ENCODE measurements at places on chromosomes 3 and 15. TPM values are rescaled to one million over a fixed set of nuclear protein-coding genes. Genes with fewer than 3 reads are reported as not detected.

Gene PLA2G4B
- total RNA-seq, result 0.66 TPM

Gene BTLA
- not detected for total RNA-seq

Gene CORO2B
- 10.7 TPM for total RNA-seq

Gene ACP3
- total RNA-seq, result 3.5 TPM

Gene TNFAIP8L3
- 2.9 TPM for total RNA-seq

Gene CFAP100
- total RNA-seq, result not detected

Gene MORC1
- total RNA-seq, result not detected

Gene FGF7
- 60.8 TPM for total RNA-seq

Gene VIPR1
- 2.0 TPM for total RNA-seq

Gene ENTPD3
- 0.22 TPM for total RNA-seq

Gene IQCB1
- total RNA-seq, result 18.6 TPM
